Ureter (tissue), 1 donor: ENCODE measurements at places on chromosomes 1 and 21. TPM values are rescaled to one million over a fixed set of nuclear protein-coding genes. Genes with fewer than 3 reads are reported as not detected.

Gene SEMA6C
- 6.2 TPM for total RNA-seq

Gene IL19
- total RNA-seq, result not detected

Gene LCE3D
- not detected for total RNA-seq

Gene HYI
- total RNA-seq, result 50.9 TPM

Gene SYTL1
- total RNA-seq, result 93.6 TPM

Gene KRTAP19-3
- not detected for total RNA-seq

Gene DMBX1
- not detected for total RNA-seq

Gene LCE1D
- not detected for total RNA-seq

Gene GDAP2
- 37.7 TPM for total RNA-seq

Gene FAM72B
- total RNA-seq, result 0.68 TPM

Gene CSDE1
- 612 TPM for total RNA-seq

Gene BTBD19
- 8.7 TPM for total RNA-seq

Gene ASAP3
- total RNA-seq, result 44.4 TPM

Gene BTG2
- 199 TPM for total RNA-seq

Gene CCNL2
- total RNA-seq, result 259 TPM

Gene OVAAL
- total RNA-seq, result not detected

Gene PRRX1
- total RNA-seq, result 23.0 TPM

Gene CSMD2
- total RNA-seq, result 1.1 TPM

Gene ALX3
- not detected for total RNA-seq

Gene TRIM46
- total RNA-seq, result 1.6 TPM

Gene SPATA45
- not detected for total RNA-seq

Gene GBP6
- total RNA-seq, result not detected

Gene GJA9
- 0.42 TPM for total RNA-seq

Gene PGLYRP3
- total RNA-seq, result not detected

Gene MPL
- total RNA-seq, result 0.55 TPM

Gene NIBAN1
- 41.1 TPM for total RNA-seq

Gene DR1
- total RNA-seq, result 50.1 TPM

Gene VANGL1
- 19.2 TPM for total RNA-seq

Gene PCSK9
- total RNA-seq, result 0.16 TPM

Gene SH2D5
- 0.49 TPM for total RNA-seq

Gene IL23R
- total RNA-seq, result 0.18 TPM

Gene TMEM51
- total RNA-seq, result 38.8 TPM

Gene S100A8
- 31.6 TPM for total RNA-seq

Gene SLC1A7
- not detected for total RNA-seq

Gene MCM3AP
- total RNA-seq, result 97.6 TPM

Gene EPHA10
- total RNA-seq, result 4.4 TPM
